Right lobe of liver (tissue), 6 donors: ENCODE measurements at places on chromosomes 16 and 17. TPM values are rescaled to one million over a fixed set of nuclear protein-coding genes. Genes with fewer than 3 reads are reported as not detected.

GRCh38 chr17:78883533-78884131 is 19.4 kb downstream of the CEP295NL start:
- H3K36me3 ChIP-seq, result no peaks in the 10 kb centered on the region
- peak overlapping the region; percentile 64 for H3K27ac ChIP-seq
- no peak overlapping the region for H3K4me3 ChIP-seq
- peak; percentile 61 for DNase-seq

Gene RASD1
- total RNA-seq, result 1.0 TPM

DNA sequence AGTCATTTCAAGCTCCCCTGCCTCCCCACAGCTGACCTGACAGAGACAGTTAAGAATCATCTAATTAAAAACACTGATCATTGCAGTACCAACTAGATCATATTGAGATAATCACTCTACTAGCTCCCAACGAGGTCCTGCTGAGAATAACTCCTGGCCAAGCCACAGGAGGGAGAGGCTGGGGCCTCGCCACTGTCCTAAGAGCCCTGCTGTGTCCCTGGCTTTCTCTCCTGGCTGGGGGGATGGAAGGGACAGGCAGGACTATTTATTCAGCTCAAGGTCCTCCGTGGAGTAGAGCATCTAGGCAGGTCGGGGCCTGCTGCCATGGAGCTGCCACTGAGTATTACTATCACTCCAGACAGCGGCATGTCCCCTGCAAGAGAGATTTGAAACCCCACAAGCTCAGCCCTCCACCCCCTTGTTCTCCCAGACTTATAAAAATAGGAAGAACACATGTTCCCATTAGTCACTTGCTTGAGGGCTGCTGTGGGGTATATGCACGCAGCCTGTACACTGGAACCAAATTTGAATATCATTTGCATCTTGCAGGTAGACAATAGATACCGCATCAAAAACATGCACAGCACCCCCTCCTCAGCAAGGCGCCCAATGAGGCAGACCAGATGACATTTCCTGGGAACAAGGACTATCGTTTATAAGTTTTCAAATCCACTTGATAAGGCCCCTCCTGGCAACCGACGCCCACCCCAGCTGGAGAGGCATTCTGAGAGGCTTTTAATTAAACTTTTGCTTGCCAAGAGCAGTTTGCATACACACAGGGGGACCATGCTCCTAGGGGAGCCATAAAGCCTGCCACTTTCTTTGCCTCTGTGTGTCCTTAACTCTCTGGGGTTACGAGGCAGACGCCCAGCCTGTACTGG is 385.2 kb upstream of the ZFHX3 start:
- H3K4me1 ChIP-seq, result no peaks in the 10 kb centered on the region
- no peaks in the 10 kb centered on the region for H3K36me3 ChIP-seq
- H3K4me3 ChIP-seq, result no peak overlapping the region
- no peak overlapping the region for H3K27ac ChIP-seq

- no peak overlapping the region for H3K4me3 ChIP-seq
- peaks cover 3% of the 10 kb centered on the region for H3K4me1 ChIP-seq
- H3K27me3 ChIP-seq, result no peaks in the 10 kb centered on the region
- H3K36me3 ChIP-seq, result no peaks in the 10 kb centered on the region
- DNase-seq, result no peak
- H3K27ac ChIP-seq, result no peak overlapping the region
Measured at GRCh38 chr16:54171626-54172537, 114.7 kb downstream of the IRX3 start.
